ENCODE measurements at places on chromosomes 1 and 21. TPM values are rescaled to one million over a fixed set of nuclear protein-coding genes. Genes with fewer than 3 reads are reported as not detected.

Gene SPRR3
- total RNA-seq = not detected

DNA sequence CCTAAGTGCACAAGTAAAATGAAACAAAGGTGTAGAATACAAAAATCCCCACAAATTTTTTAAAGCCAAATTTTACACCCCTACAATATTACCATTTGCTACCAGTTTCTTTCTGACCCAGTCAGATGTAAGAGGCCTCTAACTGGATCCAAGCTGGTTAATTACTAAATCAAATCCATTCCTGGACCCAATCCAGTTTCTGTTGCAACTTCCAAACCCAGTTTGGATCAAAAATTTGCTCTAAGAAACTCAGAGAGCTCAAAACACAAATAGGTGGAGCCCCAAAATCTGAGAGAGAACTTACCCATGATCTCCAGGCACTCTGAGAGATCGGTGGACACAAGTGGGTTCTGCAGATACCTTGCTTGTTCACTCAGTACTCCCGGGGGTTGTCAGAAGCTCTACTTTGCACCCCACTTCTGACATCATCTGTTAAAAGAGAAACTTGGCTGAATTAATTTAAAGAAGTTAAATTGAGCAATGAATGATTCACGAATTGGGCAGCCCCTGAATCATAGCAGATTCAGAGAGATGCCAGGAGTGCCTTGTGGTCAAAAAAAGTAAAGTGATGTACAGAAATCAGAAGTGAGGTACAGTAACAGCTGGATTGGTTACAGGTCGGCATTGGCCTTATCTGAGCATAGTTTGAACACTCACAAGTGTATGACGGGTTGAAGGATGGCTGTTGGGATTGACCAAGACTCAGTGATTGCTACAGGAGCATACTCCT, 448.0 kb downstream of the KCNT2 start:
- H3K27ac ChIP-seq = no peak overlapping the region
- H3K4me1 ChIP-seq = no peaks in the 10 kb centered on the region
- no peaks in the 10 kb centered on the region for H3K36me3 ChIP-seq
- no peak overlapping the region for H3K4me3 ChIP-seq
- no peaks in the 10 kb centered on the region for H3K27me3 ChIP-seq

DNA sequence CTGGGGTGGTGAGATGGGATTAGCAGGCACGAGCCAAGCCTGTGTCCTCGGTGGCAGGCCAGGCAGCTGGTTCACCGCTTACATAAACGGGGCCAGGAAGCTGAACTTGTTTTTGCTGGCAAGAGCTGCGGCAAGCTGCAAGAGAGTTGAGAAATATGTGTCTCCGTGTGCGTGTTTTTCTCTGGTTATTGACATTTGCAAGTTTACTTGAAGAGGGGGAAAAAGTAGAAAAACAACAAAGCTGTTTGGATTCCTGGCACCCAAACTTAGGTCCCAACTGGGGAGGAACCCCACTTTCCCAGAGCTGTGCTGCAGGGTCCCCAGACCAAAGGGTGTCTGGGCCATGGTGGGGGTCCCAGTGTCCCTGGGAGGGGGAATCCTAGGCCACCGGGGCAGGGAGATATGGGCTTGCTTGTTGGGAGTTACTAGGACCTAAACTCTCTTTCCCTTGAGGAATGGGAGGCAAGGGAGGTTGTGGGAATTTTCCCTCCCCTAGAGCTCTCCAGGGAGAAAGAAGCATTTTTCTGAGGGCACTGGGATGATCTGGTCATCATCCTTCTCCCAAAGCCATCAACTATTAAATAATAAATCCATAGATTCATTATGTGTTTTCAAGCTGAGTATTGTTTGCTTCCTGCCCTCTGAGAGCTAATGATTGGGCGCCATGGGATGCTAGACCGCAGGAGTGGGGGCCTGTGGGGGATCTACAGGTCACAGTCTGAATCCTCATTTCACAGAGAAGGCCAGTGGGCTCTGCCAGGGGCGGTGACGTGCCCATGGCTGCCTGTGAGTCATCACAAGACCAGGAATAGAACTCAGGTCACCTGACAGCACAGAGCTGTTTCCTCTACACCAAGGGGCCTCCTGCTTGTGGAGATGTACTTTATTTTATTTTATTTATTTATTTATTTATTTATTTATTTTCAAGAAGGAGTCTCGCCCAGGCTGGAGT, 14.8 kb downstream of the IL6R start:
- peaks cover under 1% of the 10 kb centered on the region for H3K36me3 ChIP-seq
- DNase-seq = no peak
- H3K4me3 ChIP-seq = peak overlapping the region; percentile 40
- H3K27ac ChIP-seq = peak overlapping the region; percentile 76

GRCh38 chr1:198167436-198167934, 10.7 kb downstream of the NEK7 start:
- H3K4me3 ChIP-seq = peak overlapping the region; percentile 54
- peaks cover 90% of the 10 kb centered on the region for H3K4me1 ChIP-seq
- no peaks in the 10 kb centered on the region for H3K27me3 ChIP-seq

Gene BCAR3
- total RNA-seq = 1.7 TPM

Gene SEC16B
- total RNA-seq = not detected

Gene PRAMEF4
- total RNA-seq = not detected

Gene SH3BP5L
- total RNA-seq = 33.7 TPM

- H3K4me1 ChIP-seq = no peaks in the 10 kb centered on the region
- peaks cover 38% of the 10 kb centered on the region for H3K36me3 ChIP-seq
- no peaks in the 10 kb centered on the region for H3K27me3 ChIP-seq
- DNase-seq = no peak
- H3K27ac ChIP-seq = no peak overlapping the region
These were observed 20.5 kb downstream of the TARBP1 start for GRCh38 chr1:234458352-234459017.

Gene OR6K3
- not detected for total RNA-seq

DNA sequence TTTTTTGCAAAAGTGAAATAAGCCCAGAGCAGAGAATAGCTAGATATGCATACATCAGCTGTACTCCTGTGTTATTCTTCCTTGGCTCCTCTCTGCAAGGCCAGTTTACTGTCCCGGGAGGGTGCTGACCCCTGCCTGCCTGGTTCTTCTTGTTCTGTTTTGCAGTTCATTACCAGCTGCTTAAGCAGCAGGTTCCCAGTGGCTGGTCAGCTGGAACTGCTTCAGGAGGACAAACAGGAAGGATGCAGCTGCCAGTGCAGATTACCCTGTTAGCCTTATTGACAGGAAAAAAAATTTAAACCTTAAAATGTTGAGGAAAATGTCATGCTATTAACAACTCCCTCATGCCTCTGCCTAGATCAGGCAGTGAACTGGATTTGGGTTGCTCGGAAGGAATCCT, 16.0 kb upstream of the LRIG2 start:
- no peaks in the 10 kb centered on the region for H3K4me1 ChIP-seq
- H3K27me3 ChIP-seq = no peaks in the 10 kb centered on the region
- no peak for DNase-seq
- H3K4me3 ChIP-seq = no peak overlapping the region
- H3K36me3 ChIP-seq = no peaks in the 10 kb centered on the region

Gene OR2T33
- not detected for total RNA-seq

Gene AMY1C
- not detected for total RNA-seq

- no peaks in the 10 kb centered on the region for H3K27me3 ChIP-seq
- peaks cover 91% of the 10 kb centered on the region for H3K36me3 ChIP-seq
- no peak overlapping the region for H3K27ac ChIP-seq
- H3K4me1 ChIP-seq = no peaks in the 10 kb centered on the region
- DNase-seq = no peak
These were observed 154.1 kb downstream of the CLIC6 start for GRCh38 chr21:34822942-34823341.

DNA sequence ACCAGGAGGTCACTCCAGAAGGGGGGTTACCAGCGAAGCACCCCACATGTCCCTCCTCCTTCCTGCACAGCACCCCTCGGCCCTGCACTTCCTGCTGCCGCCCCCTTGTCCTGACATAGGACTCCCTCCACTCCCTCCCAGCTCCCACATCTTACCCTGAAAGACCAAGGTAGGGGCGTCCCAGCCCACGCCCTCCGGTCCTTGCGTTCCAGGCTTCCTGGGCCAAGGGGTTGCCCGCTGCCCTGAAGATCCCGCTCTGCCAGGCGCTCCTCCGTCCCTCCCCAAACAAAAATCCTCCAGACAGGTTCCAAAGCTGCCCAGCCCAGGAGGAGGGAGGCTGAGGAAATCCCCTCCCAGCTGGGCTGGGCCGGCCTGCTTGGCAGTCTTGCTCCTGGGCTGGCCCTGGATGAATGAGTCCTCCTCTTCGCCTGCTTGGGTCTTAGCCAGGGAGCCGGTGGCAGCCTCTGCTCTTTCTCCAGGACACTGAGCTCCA, at the start of gene RHBDL2:
Gene RHBDL2 (minus strand): TSS at position 304 of the 493 bp plus-strand sequence. CDS start 22,618 bp downstream, outside the sequence.
- no peak within 1 kb of the TSS for H3K4me3 ChIP-seq
- H3K4me1 ChIP-seq = no peaks in the 10 kb centered on the region
- no peak for DNase-seq
- H3K36me3 ChIP-seq = no peaks in the 10 kb centered on the region
- H3K27ac ChIP-seq = no peak within 1 kb of the TSS
- no peaks in the 10 kb centered on the region for H3K27me3 ChIP-seq

DNA sequence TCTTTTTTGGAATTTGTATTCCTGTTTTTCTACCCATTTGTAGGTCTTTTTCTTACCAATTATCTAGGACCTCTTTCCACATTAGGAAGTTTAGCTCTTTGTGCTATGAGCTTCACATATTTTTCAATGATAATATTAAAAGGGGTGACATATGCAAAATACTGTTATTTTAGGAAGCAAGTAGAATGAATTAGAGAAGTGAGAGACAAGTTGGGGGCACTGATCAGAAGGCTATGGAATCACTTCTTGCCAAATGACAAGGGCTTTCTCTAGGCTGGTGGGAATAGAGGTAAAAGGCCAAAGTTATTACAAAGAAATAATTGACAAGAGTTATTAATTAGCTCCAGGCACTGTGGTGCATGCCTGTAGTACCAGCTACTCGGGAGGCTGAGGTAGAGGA, 4.3 kb upstream of the BCAR3 start:
- H3K36me3 ChIP-seq = no peaks in the 10 kb centered on the region
- no peak overlapping the region for H3K27ac ChIP-seq
- H3K27me3 ChIP-seq = no peaks in the 10 kb centered on the region

All from naive thymus-derived CD4-positive, alpha-beta T cell (primary cell).